ENCODE measurements at places on chromosomes 3 and 15.

DNA sequence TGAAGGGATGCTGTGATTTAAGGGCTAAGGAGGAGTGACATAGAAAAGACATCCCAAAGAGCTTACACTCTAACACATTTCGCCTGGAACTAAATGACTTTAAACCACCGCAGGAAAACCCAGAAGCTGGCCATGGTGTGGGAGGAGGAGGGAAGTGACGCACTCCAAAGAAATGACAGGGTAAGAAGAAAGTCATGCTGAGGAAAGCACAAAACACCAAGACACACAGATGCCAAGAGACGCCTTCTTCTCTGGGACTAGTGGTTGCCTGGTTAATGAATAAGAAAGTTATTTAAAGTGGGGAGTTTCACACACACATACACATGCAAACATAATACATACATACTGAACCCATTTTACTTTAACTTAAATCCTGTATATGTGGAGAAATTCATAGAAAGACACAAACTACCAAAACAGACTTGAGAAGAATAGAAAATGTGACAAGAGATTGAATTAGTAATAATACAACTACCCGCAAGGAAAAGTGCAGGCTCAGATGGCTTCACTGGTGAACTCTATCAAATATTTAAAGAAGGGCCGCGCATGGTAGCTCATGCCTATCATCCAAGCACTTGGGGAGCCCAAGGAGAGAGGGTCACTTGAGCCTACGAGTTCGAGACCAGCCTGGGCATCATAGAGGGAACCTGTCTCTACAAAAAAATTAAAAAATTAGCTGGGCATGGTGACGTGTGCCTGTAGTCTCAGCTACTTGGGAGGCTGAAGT, 125.5 kb downstream of the NSMCE3 start:
- no peak for DNase-seq

DNA sequence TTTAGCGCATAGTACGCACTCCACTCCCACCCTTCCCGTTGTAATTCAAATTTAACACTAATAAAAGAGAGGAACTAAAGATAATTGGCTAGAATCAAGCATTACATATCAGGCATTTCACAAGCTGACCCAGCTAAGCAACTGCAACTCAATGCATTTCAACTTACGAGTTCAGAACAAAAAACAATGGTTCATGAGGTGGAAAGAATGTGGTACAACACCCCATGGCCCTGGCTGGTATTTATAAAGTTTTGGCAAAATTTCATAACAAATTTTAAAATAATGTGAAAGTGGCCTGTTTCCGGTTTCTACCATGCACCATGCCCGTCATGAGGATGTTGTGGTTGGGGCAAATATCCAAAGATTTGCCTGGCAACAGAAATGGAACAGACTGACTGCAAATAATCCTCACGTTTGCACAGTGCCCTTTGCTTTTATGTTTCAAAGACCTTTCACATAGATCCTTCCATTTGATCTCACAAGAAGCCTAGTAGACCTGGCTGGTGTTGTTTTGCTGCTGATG, 455.3 kb upstream of the NR2F2 start:
- DNase-seq: no peak

DNA sequence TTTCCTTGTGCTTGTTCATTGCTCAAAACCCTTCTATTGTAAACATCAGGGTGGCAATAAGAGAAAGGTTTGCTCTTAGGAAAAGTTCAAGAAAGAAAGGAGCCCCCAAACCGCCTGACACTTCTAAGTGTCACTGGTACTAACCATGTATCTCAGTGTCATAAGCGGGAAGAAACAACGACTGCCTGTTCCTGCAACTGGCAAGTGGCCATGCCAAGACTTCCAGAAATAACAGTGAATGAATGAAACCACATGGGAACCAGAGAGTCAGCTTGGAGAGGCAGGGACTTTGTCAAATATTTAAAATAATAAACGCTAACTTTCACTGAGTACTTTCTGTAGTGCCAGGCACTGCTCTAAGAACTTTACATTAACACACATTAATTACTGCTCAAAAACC, 1.1 kb downstream of the PLSCR2 start:
- no peak for DNase-seq

GRCh38 chr3:42092006-42092405, 849 bp downstream of the TRAK1 start:
- DNase-seq: no peak

DNA sequence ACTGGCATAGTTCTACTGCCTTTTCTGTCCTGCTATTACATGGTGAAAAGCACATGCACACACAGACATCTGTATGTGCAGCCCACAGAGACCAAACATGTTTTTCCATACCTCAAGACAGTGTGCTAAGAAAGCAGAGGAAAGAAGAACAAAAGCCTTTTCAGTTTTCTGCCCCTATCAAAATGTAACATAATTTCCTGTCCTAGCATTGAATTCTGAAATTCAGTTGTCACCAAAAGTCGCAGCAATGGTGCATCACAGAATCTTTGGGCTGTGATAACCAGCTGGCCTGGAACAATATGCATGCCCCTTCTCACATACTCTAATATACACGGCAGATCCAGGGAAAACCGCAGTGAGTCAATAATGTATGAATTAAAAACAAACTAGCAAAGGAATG, 153.8 kb upstream of the RAP2B start:
- DNase-seq: no peak

GRCh38 chr3:53719796-53720195, 126.4 kb downstream of the CHDH start:
- no peak for DNase-seq

All from activated naive CD4-positive, alpha-beta T cell treated with anti-CD3 and anti-CD28 coated beads, Interleukin-2, amount 50 U/mL, for 16 hours (primary cell).